Globus pallidus (tissue), 1 donor: ENCODE measurements at places on chromosomes 5 and 9.

DNA sequence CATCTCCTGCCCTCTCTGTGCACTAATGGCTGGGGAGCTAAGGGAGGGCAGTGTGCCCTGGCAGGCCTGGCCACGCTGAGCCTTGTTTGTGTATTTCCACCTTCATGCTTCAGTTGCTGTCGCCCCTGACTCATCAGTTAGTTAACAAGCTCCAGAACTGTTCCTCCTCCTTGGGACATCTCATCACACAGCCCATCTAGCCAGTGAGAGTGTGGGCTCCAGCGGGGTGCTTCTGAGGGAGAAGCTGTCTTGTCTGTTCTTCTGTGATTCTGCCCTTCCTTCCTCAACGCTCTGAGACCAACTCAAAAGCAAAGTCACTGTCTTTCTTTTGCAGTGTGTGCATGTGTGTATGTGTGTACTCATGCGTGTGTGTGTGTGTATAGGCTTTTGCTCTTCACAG, 58.3 kb upstream of the CPEB4 start:
- DNase-seq = no peak

DNA sequence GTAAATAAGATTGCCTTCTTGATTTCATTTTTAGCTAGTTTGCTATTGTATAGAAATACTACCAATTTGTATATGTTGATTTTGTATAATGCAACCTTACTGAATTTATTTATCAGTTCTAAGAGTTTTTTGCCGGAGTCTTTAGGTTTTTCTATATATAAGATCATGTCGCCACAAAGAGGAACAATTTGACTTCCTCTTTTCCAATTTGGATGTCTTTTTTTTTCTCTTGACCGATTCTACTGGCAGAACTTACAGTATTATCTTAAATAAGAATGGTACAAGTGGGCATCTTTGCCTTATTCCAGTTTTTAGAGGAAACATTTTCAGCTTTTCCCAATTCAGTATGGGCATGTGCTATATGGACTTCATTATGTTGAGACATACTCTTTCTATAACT, 624.7 kb upstream of the ACO1 start:
- DNase-seq = no peak

DNA sequence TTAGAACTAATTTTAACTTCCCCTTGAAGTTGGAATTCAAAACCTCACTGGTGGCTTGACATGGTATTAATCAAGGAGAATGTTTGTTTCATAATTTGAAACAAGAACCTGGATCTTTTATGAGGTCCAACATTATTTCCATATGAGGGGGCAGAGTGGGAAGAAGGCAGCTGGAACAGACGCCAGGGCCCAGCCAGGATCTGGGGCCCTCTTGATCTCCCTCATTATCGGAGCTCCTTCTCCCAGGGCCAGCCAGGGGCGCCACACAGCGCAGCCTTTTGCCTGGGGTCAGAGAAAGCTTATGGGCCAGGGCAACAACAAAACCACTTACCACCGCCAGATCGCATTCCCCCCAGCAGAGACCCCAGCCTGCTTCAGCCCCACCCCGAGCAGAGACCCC, 27.1 kb upstream of the NKD2 start:
- no peak for DNase-seq

GRCh38 chr5:68214482-68215207, 911 bp upstream of the PIK3R1 start:
- DNase-seq = no peak

- DNase-seq = no peak
These were observed 44.9 kb upstream of the STXBP1 start for GRCh38 chr9:127567035-127567729.

DNA sequence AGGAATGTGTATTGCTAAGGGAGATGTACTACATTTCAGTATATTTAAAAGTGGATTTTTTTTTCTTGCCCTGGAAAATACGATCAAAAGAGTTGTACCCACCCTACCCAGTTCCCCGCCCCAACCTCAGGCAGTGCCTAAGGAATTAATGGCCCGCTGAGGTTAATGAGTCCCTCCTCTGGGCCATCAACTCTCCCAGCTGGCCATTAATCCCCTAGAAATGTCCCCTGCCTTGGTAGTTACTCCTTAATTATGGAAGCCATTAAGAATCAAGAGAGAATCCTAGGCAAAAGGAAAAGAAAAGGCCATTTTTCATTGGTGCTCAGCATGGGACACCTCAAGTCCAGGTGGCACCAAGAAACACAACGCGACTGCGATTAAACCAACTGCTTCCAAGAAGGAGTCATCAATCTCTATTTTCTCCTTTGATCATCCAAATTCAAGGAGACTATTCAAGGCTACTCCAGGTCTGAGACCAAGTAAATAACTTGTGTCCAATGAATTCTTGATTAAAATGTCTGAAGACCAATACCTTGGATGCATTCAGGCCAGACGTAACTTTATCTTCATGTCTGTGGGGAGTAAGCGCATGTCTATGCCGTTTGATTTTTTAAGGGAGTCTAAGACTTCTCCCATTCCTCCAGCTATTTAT, 1962.2 kb upstream of the WWC1 start:
- no peak for DNase-seq

DNA sequence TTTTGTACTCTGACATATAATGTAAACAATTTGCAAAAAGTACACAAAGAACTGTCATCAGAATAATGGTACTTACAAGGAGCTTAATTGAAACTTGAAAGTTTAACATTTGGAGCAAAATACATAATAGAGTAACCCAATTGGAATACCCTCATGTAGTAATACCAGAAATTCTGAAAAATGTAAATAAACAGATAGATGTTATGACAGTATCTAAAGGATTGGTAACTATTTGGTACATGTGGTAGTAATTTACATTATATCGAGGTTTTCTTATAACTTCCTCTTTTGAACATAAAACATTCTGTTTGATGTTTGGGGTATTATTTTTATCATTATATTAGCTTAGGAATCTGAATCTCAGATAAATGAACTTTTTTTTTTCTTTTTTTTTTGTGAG, 211.7 kb upstream of the ELL2 start:
- DNase-seq = no peak

DNA sequence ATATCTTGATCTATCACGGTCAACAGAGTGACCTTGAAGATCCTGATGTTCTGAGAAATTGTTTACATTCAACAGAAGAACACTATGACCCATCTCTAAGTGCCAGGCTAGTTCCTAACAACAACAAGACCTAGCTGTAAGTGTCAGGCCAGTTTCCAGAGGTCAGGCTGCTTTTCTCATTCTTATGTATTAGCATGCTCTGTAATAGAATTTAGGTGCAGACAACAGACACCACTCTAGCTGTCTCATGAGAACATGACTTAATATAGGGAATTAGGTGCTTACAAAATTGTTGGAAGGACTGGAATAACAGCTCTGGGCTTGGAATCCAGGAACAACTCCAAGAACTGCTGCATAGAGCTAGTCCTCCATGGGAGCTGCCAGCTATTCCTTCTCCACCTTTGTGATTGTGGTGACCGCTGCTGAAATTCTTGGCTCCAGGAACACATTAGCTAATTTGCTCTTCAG, 138.7 kb downstream of the SNX18 start:
- no peak for DNase-seq

GRCh38 chr5:68467794-68468193, 252.2 kb downstream of the PIK3R1 start:
- DNase-seq = no peak

- no peak for DNase-seq
These were observed 41.9 kb downstream of the TNFAIP8 start for GRCh38 chr5:119397518-119398380.

DNA sequence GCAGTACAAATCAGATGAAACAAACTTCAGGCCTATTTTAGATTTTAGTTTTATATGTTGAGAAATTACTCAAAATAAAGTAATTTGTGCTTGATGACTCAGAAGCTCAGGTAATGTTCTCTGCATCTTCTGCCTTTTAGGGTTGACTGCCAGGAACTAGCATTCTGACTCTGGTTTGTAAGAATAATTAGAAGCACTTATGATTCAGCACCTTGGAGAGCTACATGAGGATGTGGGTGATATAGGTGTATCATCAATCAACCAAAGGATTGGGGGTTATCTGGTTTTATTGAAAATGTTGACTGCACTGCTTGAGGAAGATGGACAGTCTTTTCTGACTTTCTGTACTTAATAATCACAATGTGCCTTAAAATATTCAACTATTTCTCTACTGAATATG, 118.7 kb upstream of the SGCD start:
- DNase-seq = no peak

- no peak for DNase-seq
These were observed at the start of gene SLC34A3 for GRCh38 chr9:137230705-137231371. TSS of gene SLC34A3 (plus strand) at chr9:137230901. CDS start at chr9:137231703, 802 bp downstream.

DNA sequence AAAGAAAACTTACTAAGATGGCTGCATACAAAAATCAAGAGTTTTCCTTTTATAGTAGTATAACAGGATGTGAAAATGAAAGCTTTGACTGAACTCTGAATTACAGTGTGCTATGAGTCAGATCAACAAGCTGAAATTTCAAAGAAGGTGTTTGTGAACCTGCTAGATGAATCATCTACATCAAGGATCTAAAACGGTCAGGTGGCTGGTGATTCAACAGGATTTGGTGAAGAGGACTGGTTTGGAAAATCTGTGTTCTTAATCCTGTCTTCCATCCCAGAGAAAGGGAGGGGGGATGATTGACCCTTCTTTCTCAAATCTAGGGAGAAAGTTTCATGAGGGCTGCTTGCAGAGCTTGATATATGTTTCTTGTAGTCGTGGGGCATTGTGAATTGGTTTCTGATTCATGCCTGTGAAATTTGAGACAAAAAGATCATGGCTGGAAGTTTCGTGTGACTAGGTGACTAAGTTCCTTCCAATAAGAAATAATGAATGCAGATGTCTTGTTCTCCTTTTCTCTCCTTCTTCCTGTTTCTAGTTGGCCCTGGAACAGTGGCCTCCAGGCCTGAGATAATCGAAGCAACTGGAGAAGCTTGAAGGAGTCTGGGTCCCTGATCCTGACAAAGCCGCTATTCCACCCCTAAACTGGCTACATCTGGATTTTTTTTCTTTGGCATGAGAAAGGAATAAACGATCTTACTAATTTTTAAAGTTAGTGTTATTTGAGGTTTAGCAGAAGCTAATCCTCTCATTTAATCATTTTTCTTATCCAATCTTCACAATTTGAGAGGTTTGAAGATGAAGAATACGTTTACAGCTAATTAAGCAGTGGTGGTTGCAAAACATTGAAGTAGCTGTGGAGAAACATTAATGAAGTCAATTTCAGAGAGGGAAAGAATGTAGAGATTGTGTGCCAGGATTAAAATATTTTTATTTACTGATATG, 67.2 kb downstream of the MRPS30 start:
- DNase-seq = no peak

DNA sequence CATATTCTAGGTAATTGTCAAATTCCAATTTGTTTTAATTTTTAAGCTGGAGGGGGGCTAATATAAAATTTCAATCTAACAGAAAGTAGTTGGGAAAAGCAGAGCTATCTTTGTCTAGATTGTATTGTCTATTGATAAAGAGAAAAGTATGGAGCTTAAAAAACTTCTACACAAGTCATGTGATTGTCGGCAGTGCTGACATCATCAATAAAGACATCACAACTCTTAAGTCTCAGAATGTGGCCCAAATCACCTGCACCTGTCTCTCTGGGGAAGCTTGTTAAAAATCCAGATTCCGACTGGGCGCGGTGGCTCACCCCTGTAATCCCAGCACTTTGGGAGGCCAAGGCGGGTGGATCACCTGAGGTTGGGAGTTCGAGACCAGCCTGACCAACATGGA, 333.8 kb downstream of the RASEF start:
- DNase-seq = no peak

- DNase-seq = no peak
These were observed 4.4 kb upstream of the MEF2C start for GRCh38 chr5:88887342-88887741.

DNA sequence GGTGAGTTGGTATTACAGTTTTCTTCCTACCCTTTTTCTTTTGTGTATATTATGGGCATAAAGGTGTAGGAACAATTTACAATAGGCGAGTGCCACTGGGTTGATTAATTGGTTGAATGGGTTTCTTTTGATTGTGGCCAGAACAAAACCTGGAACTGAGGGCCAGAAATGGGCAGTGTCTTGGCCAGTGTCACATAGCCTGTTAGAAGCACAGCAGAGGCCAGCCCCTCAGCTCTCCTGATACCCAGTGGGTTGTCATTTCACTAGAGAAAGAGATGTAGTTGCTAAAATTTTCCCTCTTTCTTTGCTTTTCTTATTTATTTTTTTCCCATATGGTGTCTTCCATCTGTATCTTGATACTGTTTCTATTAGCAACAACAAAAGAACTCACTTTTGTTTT, 38.8 kb upstream of the SEMA6A start:
- DNase-seq = no peak

DNA sequence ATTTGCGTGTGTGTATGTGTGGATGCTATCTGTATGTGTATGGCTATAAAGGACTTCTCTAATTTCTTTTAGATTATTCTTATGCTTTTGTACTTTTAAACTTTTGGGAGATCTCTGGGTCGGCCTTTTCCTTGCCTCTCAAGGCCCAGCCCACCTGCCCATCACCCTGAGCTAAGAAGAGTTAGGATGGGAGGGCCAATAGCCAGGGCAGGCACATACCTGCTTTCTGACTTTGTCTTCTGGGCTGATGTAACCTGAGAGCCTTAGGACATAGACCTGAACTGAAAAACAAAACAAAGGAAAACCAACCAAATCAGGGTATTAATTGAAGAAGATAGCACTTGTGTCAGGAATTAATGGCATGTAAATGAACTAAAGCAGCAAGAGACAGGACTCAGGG, 100.2 kb downstream of the IRX1 start:
- no peak for DNase-seq

- DNase-seq = no peak
These were observed 121.0 kb upstream of the PPP1R26 start for GRCh38 chr9:135358552-135358940.

GRCh38 chr5:159206818-159207217, 2.5 kb downstream of the RNF145 start:
- no peak for DNase-seq

- DNase-seq = no peak
These were observed 61.2 kb upstream of the PITX1 start for GRCh38 chr5:135095052-135095715.

DNA sequence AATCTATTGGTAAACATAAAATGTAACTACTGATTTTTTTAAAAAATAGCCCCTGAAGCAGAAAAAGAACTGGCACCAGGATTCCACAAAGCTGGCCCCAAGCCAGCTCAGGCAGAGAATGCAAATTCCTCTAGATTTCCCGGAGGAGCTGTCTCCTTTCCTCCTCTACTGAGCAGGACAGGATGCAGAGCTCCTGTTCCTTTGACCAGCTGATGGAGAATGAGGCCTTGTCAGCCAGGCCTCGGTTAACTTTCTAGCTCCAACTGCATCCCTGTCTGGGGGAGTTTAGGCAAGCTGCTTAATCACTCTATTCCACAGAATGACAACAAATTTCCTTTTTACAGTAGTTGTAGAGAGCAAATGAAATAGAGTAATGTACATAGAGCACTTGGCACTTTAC, 155.5 kb downstream of the GNAQ start:
- DNase-seq = no peak

DNA sequence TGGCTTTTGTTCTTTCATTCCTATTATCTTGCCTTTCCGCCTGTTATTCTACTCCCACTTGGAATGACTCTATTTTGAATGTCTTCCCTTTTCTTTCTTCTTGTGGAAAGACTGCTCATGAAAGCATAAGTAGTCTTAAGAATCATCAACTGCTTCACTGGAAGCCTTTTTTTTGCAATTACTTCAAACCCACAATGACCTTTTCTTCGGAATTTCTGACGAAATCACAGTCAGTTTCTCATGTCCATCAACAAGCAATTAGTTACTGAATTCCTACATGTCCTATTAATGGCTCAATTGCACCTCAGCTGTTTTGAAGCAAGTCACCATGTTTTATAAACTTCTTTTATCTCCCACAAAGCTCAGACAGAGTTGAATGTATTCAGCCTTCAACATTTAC, 196.2 kb downstream of the TARS1 start:
- no peak for DNase-seq

GRCh38 chr5:150763023-150763769, 4.4 kb upstream of the DCTN4 start:
- DNase-seq = no peak
